Activated T-helper 17 cell treated with anti-CD3 and anti-CD28 coated beads, Interleukin-2, amount 50 U/mL, for 72 hours (primary cell): ENCODE measurements at places on chromosomes 3 and 15. TPM values are rescaled to one million over a fixed set of nuclear protein-coding genes. Genes with fewer than 3 reads are reported as not detected.

Gene SLC30A4
- total RNA-seq, result 2.1 TPM

Gene FANCD2
- total RNA-seq, result 74.0 TPM

Gene GLDN
- not detected for total RNA-seq

Gene CHRFAM7A
- total RNA-seq, result not detected

Gene SOX14
- not detected for total RNA-seq

Gene MORC1
- total RNA-seq, result 0.11 TPM

Gene NME9
- 6.8 TPM for total RNA-seq

Gene TEX55
- not detected for total RNA-seq

Gene ZBTB38
- total RNA-seq, result 33.3 TPM

Gene HTR3D
- total RNA-seq, result not detected

Gene ARL8B
- total RNA-seq, result 48.2 TPM

Gene BBX
- 32.8 TPM for total RNA-seq

Gene NUSAP1
- 201 TPM for total RNA-seq

Gene SLC27A2
- 41.7 TPM for total RNA-seq

Gene DPPA2
- not detected for total RNA-seq

Gene SAMMSON
- not detected for total RNA-seq

Gene SPSB4
- total RNA-seq, result not detected
